ENCODE measurements at places on chromosomes 3 and 15.

DNA sequence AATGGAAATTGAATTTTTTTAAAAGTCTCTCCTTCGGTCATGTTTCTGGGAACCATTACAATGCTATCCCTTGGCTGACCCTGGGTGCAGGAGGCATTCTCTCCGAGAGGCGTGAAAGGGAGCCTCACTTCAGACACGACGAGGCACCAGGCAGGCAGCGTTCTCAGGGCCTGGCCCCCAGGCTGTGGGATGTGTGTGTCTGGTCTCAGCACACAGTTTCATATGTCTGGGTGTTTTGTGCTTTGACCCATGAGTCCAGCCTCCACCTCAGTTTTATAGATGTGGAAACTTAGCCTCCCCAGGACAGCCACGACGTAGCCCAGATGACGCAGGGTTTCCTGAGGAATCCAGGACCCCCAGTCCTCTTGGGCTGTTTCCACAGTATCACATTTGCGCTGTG, 34.0 kb downstream of the FGD5 start:
- no peak for DNase-seq

DNA sequence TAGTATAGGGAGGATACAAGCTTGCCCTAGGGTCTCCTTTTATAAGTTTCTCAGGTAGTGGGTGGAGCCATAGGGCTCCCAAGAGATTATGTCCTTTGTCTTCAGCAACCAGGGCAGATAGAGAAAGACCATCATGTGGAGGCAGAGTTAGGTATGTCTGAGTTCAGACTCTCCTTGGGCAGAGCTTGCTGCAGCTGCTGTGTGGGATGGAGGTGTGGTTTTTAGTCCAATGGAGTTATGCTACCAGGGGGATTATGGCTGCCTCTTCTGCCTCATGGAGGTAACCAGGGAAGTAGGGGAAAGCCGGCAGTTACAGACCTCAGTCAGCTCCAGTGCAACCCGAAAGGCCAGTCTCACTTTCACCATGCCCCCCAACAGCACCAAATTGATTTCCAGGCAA, 220.5 kb downstream of the NECTIN3 start:
- no peak for DNase-seq

DNA sequence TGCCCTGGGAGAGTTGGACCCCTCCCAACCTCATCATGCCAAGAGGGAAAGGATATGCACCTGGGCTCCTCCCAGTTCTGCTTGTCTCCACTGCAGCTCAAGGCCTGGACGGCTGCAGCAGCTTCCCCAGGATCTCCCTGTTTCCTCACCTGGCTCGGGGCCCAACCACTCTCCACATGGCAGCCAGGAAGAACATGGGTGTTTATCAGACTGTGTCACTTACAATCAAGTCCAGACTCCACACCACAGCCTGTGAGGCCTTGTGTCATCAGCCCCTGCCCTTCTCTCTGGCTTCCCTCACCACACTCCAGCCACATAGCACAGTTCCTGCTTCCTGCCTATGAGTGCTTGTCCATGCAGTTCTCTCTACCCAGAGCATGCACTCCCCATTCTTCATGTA, 534.4 kb downstream of the EPHB1 start:
- no peak for DNase-seq

- peak; percentile 16 for DNase-seq
Observed at GRCh38 chr15:93042691-93043378, 46.2 kb downstream of the RGMA start.

DNA sequence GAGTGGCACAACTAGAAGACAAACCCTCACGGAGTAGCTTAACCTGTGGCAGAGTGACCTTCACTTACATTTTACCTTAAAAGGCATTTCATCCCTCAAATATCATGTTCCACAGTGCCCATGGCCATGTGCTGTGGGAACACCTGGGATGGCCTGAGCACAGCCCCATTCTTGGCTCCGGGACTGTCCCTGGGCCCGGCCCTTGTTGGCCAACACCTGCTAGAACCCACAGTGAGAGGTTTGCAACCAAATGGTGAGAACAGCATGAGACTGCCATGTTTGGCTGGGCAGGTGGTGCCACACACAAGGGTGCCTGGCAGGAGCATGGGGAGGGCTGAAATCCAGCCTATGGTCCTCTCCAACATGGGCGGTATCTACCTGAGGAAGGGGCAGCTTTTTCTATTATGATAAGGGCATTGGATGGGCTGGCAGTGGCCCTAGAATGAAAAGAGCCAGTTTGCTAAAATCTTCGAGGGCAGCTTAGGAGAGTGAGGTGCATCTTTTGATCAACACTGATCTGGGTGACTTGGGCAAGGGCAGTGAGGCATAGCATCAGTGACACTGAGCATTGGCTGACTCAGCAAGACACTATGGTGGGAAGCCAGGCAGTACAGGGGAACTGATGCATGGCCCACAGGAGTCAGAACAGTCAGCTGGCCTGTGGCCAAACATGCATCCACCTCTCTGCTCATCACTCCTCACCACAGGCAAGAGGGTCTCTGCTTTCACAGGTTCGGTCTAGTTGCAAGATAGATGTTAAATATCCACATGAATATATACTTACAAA, 53.9 kb downstream of the SYNM start:
- no peak for DNase-seq

GRCh38 chr15:63041974-63042876, at the start of gene TPM1:
TPM1 (plus strand) TSS chr15:63042747; CDS start chr15:63042830, 83 bp downstream.
- DNase-seq, result peak; percentile 82
